Upper lobe of right lung (tissue), 1 donor: ENCODE measurements at places on chromosomes 4 and X. TPM values are rescaled to one million over a fixed set of nuclear protein-coding genes. Genes with fewer than 3 reads are reported as not detected.

Gene HTRA3
- total RNA-seq, result 25.0 TPM

DNA sequence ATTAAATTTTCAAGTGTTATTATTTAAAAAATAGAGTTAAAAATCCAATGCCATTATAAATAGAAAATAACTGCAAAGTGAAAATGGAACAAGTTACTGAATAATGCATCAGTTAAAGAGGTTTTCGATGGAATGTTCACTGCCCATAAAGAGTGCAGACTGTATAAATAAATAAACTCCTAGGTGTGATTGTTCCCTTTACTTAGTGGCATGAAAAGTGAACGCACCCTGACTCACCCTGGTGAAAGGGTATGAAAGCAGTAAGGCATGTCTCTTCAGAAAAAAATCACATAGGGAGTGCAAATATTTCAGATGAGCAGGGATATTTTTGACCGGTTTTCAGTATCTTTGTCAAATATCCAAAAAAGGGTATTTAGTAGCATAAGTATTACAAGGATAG, 387.8 kb downstream of the DCAF12L2 start:
- no peak for DNase-seq

DNA sequence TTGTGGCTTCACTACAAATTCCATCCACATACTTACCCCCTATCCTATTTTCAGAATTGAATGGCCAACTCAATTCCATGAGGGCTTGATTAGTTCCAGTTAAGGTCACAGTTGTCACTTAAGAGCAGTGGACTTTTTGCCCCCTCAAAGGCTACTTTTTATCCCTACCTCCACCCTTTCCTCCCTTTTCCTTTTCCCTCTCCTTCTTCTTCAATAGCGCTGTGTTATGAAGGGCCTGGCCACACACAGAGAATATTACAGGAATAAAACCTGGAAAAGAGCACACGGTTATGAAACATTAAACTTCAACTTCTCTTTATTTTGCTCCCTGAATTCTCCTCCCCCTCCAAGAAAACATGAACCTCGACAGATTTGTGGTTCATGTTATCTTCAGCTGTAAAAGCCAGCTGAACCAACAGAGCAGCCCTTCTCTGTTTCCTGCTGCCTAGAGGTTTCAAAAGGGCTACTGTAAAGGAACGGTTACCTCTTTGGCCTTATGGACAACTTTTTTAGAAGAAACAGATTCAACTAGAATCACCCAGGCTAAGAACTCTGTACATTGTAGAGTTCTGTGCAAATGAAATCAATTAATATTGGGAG, 87.0 kb upstream of the RPL34 start:
- no peak for DNase-seq

GRCh38 chrX:154436983-154437752, at the start of gene GDI1:
Gene GDI1, plus strand, starts transcription at chrX:154437154. Its CDS starts 101 bp downstream, at chrX:154437255.
- peak; percentile 82 for DNase-seq

- no peak for DNase-seq
These were observed 238.8 kb downstream of the GRIA3 start for GRCh38 chrX:123422875-123423274.

GRCh38 chr4:183099537-183100297, 660 bp downstream of the WWC2 start:
- DNase-seq, result peak; percentile 82
